Activated CD8-positive, alpha-beta memory T cell treated with anti-CD3 and anti-CD28 coated beads for 4 hours (primary cell): ENCODE measurements at places on chromosomes 7 and 10.

GRCh38 chr10:11713186-11713743 is 28.9 kb upstream of the ECHDC3 start:
- no peak for DNase-seq

- DNase-seq, result no peak
Measured at GRCh38 chr7:38878694-38879457, 30.1 kb downstream of the VPS41 start.

- DNase-seq, result no peak
Measured at GRCh38 chr10:57815949-57816348, 451.7 kb downstream of the IPMK start.

DNA sequence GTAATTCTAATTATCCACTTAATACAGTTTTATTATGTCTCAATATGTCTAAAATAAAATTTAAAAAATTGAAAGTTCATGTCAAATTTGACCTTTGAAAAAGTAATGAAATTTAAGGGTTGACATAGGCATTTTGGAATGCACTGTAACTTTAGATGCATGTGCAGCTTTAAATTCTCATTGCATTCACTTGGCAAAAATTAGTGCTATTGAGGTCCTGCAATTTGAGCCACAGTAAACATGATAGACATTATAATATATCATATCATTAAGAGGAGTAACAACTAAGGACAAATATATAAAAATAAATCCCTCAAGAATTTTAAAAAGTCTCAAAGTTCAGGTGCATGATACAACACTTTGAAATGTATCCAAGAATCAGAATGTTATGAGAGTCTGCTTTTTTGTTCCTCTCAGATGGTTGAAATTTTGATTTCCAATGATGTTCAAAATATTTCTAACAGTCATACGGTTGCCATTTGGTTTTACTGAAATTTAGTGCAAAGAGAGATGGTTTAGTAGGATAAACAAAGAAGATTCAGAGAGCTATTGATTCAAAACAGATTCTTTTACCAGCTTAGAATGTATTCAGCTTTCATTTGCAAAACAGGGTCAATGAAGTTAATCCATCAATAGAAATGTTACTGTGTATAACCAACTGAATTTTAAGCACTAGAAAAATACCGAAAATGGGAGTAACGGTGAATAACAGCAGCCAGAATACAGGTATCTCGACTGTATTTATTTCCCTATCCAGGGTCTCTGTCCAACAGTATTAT is 71.8 kb downstream of the SEMA3A start:
- no peak for DNase-seq

DNA sequence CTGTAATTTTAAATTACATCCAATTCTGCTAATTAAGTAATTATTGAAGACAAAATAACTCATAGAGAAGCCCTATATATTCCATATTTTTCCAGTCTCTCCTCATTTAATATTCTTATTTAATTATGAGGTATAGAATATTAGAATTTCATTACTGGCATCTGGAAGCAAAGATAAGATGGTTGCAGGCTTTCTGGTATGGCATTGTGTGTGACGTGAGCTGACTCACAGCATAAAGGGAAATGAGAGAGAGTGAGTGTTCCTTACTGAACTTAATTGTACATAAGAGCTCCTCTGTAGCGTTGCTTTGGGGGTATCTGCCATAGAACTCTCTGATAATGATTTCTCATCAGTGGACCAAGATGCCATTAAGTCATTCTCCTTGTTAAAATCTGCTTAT is 127.4 kb upstream of the TEX47 start:
- DNase-seq, result no peak

DNA sequence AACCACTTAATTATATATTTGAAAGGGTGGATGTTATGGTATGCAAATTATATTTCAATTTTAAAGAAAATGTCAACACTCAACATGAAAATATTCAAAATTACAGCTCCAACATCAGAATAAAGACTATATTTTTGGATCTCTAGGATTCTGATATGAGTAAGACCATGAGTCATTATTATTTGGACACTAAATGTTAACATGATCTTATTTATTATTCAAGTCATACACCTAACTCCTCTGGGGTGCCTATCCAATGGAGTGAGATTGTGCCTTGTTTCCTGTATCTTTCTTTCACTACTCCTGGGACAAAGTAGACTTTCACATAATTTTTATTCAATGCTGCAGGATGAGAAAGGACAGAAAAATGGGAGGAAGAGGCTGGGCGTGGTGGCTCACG is 135.2 kb upstream of the PRSS1 start:
- no peak for DNase-seq

GRCh38 chr7:31362401-31362800 is 21.9 kb upstream of the NEUROD6 start:
- DNase-seq, result no peak

GRCh38 chr7:121714559-121715303 is 158.2 kb upstream of the PTPRZ1 start:
- DNase-seq, result no peak

- no peak for DNase-seq
Measured at GRCh38 chr10:76324283-76324682, 892.9 kb downstream of the LRMDA start.

DNA sequence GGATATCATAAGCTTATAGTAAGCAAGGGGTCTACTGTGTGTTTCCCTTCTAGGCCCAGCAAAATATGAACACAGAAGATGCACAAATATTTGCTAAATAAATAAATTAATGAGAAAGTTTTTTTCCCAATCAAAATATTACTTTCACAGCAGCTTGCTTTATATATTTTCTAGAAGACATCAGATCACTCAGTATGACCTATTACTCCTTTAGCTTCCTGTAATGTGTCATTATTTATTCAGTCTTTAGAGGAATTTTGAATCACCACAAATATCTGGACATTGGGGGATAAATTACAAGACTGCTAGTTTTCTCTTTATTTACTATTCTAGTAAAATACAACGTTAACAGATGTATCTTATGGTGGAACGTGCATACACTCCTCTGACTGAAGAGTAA is 765.8 kb upstream of the POM121L12 start:
- no peak for DNase-seq

DNA sequence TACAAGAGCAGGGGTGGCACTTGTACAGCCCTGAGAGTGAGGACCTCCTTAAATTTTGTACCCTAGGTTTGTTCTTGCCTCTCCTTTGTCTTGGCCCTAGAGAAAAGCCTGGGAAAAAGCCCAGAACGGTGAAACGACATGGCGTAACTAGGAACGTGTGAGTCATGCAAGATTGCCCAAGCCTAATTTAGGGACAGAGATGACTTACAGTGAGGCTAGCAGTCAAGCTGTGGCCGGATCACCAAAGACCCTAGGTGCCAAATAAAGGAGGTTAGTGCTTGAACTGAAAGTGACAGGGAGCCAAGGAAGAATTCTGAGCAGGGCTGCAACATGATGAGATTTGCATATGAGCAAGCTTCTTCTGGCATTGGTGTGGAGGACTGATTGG is 25.1 kb downstream of the TBXAS1 start:
- no peak for DNase-seq

DNA sequence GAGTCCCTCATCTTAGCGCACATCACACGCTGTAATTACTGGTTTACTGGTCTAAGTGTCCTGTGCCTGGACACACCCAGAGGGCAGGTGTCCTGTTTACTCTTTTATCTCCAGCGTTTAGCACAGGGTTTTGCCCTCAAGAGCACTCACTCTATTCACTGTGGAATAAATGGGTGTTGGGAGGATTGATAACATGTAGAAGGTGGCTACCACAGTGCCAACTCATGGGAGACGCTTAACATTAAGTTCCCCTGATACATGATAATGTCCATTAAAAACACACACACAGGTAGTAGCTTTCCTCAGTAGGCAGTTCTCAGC is 96.1 kb upstream of the EFCAB10 start:
- DNase-seq, result no peak

DNA sequence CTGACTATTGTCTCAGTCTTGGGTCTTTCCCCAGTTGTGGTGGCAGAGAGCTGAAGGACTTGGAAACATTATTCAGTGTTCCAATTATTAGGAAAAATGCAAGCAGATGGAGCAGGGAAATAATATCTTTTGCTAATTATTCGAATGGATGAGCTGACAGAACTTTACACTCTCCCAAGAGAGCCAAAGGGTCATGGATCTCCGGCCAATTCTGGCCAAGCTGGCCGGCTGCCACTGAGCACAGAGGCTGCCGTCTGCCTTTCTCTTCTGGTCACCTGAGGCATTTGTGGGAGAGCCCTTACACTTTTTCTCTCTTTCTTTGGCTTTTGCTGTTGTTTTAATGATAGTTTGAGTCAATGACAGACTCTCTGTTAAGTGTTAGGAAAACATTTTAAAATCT is 22.2 kb upstream of the CNTNAP2 start:
- DNase-seq, result no peak
